ENCODE measurements at places on chromosomes 12 and 14. TPM values are rescaled to one million over a fixed set of nuclear protein-coding genes. Genes with fewer than 3 reads are reported as not detected.
A peak's percentile ranks its signal among the peaks of the same experiment; 100 is the strongest.

GRCh38 chr12:45216230-45216982 lies 511 bp downstream of the ANO6 start:
- H3K4me1 ChIP-seq: peaks cover 2% of the 10 kb centered on the region
- peak overlapping the region; percentile 83 for H3K4me3 ChIP-seq
- H3K27ac ChIP-seq: peak overlapping the region; percentile 97
- H3K27me3 ChIP-seq: no peaks in the 10 kb centered on the region

- no peak overlapping the region for H3K27ac ChIP-seq
- H3K4me3 ChIP-seq: no peak overlapping the region
- H3K4me1 ChIP-seq: no peaks in the 10 kb centered on the region
- H3K27me3 ChIP-seq: no peaks in the 10 kb centered on the region
- no peaks in the 10 kb centered on the region for H3K36me3 ChIP-seq
These were observed 49.7 kb upstream of the ERGIC2 start for GRCh38 chr12:29430716-29431044.

DNA sequence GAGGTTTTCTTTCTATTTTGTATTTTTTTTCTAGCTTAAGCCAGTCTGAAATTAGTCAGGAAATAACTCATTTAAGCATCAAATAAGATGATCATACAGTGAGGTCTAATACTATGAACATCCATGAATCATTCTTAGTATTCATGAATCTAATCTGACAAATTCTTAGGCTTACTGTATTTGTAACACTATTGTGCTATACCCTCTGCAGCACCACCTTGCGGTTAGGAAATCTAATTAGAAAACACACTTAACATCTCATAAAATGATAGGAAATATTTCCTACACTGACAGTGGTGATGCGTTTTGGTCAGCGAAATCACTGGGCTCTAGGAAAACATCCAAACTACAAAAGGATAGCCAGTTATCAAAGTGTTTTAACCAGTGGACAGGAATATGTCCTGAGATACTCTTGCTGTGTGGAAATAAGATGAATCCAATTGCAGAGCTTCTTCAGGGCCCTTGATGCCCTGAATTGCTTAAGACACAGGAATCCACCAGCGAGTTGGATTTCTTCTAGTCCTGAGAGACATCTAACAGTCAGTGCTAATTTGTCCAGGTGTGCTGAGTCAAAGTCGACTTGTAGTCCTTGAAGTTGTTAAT lies 109.3 kb upstream of the MYF6 start:
- no peak overlapping the region for H3K27ac ChIP-seq
- no peaks in the 10 kb centered on the region for H3K4me1 ChIP-seq
- H3K36me3 ChIP-seq: no peaks in the 10 kb centered on the region
- DNase-seq: peak; percentile 19
- H3K4me3 ChIP-seq: no peak overlapping the region

Gene MMP19
- 7.0 TPM for total RNA-seq

Gene CAMKK2
- 28.2 TPM for total RNA-seq

DNA sequence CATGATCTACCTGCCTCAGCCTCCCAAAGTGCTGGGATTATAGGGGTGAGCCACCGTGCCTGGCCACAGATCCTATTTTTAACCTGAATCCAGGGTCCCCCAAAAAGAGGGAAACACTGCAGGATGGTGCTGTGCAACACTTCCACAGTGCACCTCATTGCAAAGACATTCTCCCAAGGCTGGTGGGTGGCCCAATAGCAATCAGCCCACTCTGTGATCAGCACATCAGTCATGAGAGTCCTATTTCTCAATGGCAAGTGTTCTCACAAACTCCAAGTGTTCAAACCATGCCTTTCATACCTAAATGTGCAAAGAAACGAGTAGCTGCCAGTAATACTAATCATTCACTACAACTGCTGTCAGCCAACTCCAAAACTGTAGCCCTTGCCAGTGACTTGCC lies 612.9 kb downstream of the CCER1 start:
- DNase-seq: no peak
- no peak overlapping the region for H3K27ac ChIP-seq
- H3K27me3 ChIP-seq: no peaks in the 10 kb centered on the region
- H3K4me1 ChIP-seq: no peaks in the 10 kb centered on the region

GRCh38 chr14:59832653-59833294 lies 37.8 kb downstream of the RTN1 start:
- no peaks in the 10 kb centered on the region for H3K27me3 ChIP-seq
- H3K4me1 ChIP-seq: no peaks in the 10 kb centered on the region
- H3K4me3 ChIP-seq: no peak overlapping the region
- H3K36me3 ChIP-seq: no peaks in the 10 kb centered on the region

DNA sequence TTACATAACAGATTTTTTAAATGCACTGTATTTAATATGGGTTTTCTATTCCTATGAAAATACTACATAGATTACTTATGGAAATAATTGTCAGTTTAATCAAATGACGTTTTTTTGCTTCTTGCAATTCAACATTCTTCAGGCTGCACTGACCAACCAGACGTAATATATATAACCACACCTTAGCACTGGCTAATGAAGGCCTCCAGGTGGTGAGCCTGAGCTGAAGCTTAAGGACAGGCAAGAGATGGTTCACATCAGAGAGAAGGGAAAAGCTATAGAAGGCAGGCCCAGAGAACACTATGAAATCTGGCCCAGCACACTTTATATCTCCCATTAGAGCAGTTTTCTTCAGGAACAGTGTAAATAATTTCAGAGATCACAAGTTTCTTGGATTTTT lies 2.8 kb upstream of the MDGA2 start:
- no peaks in the 10 kb centered on the region for H3K36me3 ChIP-seq
- H3K27me3 ChIP-seq: peaks cover 16% of the 10 kb centered on the region
- H3K4me3 ChIP-seq: no peak overlapping the region
- DNase-seq: no peak
